ENCODE measurements at places on chromosomes 6 and 20.

GRCh38 chr20:40942006-40942405 lies 86.6 kb upstream of the TOP1 start:
- no peak for DNase-seq

- DNase-seq, result no peak
These were observed 1.3 kb upstream of the MYBL2 start for GRCh38 chr20:43665466-43666176.

- DNase-seq, result no peak
These were observed 1.9 kb downstream of the CCR6 start for GRCh38 chr6:167124753-167125152.

- no peak for DNase-seq
These were observed 109.5 kb downstream of the SNX5 start for GRCh38 chr20:17859002-17859615.

GRCh38 chr6:66772800-66773199 lies 1065.8 kb upstream of the EYS start:
- DNase-seq, result no peak

DNA sequence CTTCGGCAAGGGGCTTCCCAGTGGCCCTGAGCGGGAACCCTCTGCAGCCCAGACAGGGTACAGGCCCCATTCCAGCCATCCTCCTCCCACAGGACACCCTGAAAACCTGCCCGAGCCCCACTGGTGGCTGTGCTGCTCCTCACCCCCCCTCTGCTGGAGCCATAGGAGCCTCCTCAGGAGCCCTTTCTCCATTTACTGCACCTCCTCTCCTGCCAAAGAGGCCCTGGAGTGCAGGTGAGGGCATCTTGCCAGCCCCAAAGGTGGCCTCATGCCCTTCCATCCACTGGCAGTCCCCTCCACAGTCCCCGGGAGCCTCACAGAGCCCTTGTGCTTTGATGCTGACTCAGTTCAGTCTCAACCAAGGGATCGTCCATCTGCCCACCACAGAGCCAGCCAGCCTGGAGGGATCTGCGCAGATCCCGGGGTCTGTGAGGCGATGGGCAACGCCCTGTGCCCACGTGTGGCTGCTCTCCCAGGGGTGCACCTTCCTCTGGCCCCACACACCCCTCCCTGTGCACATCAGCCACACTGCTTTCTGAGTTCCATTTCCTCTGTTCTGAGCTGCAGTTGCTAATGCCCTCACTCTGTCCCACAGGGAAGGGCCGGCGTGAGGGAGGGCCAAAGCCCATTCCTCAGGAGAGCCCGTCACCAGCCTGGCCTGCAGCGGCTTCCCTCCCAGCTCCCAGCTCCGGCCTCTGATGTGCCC lies 228.5 kb downstream of the DLL1 start:
- DNase-seq, result no peak

DNA sequence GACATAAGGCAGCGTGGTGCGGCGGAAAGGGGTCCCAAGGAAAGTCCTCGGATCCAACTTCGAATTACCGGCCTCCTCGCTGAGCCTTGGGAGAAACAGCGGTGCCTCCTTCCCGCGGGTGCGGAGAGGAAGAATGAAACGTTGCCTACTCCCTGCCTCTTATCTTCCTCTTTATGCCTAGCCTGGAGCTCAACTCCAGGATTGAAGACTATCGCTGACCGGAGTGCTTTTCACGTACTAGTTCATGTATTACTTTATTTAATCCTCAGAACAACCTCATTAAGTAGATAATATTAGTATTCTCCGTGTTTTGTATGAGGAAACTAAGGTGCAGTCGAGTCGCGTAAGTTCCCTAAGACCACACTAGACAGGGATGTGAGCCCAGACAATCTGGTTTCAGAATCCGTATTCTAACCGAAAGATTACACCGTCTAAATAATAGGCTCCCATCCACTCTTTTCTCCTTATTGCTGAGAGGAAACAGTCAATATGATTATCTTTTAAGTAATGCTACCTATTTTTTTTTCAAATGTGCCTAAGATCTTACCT lies 793 bp upstream of the PDSS2 start:
- DNase-seq, result peak; percentile 4

GRCh38 chr6:125165256-125165655 lies 11.7 kb downstream of the TPD52L1 start:
- DNase-seq, result no peak

- peak; percentile 26 for DNase-seq
These were observed 156.1 kb upstream of the LRFN2 start for GRCh38 chr6:40743226-40743625.

GRCh38 chr6:11814819-11815218 lies 36.2 kb upstream of the ADTRP start:
- no peak for DNase-seq

GRCh38 chr20:3758566-3758965 lies 9.0 kb downstream of the ADISSP start:
- DNase-seq, result no peak

- no peak for DNase-seq
These were observed 19.0 kb downstream of the HECA start for GRCh38 chr6:139153855-139154254.

GRCh38 chr6:87027021-87027420 lies 67.9 kb downstream of the CGA start:
- DNase-seq, result no peak

DNA sequence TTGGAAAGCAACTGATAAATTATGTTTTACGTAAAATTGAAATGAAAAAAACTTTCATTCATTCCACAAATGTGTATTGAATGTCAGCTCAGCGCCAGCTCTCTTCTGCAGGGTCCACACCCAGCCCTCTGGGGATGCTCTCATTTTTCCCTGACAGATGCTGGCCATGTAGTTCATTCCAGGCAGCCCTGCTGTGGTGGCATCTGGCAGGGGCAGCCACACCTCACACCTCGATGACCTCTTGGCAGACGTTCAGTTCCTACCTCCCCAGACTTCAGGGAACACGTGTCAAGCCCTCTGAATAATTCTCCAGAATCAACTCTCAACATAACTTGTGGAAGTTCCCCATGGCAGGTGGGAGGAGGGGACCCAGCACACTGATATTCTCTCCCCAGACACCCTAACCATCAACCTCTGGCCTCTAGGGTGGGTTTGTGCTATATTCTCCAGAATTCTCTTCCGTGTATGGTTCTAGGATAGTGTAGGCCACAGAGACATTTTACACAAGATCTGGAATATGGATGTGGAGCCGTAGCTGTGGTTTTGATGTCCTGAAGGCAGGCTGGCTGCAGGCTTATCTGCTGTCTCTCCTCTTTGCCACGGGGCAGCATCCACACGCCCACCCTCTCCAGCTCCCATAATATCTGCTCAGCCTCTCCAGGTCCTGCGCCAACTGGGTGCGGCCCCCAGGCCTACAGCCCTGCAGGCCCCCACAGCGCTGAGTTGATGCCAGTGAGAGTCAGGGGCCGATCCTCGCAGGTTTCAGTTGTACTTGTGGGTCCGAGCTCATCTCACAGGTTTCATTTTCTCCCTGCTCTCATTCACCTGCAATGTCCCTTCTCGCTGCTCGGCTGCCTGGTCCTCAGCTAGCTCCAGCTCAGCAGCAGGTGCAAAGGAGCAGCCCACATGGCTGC lies 175.8 kb upstream of the ARID1B start:
- no peak for DNase-seq

GRCh38 chr6:132513831-132514545 lies 1.1 kb upstream of the STX7 start:
- DNase-seq, result no peak

GRCh38 chr20:4012589-4012988 lies 2.8 kb downstream of the RNF24 start:
- no peak for DNase-seq
